Chondrocyte (in vitro differentiated cells): ENCODE measurements at places on chromosomes 1 and 21.

- DNase-seq: no peak
These were observed 9.3 kb downstream of the CBR1 start for GRCh38 chr21:36079010-36079649.

- no peak for DNase-seq
These were observed 57.0 kb upstream of the IGSF5 start for GRCh38 chr21:39688010-39688409.

DNA sequence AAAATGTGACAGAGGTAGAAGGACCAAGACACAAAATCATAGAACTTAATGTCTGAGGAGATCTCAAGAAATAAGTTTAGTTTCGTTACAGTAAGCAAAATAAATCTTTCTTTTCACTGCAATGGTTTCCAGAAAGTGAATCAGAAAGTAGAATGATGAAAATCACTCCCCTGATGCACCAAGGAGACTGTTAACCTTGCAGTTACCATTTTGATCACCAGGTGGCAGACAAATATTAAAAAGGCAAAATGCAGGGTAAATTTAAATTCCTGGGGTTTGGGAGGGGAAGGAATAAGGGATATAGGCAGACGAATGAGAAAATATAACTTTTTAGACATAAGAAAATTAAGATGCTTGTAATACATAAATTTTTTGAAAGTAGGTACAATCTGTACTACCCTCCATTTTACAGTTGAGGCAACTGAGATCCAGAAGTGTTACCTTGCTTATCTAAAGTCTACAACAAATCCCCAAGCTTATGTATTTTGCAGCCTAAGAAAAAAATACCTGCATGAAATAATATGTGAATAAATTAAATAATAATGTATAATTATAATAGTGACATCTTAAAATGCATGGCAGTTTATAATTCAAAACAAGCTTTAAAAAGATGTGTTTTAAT is 253.2 kb downstream of the CRB1 start:
- DNase-seq: no peak

GRCh38 chr1:32963746-32964460 is 706 bp downstream of the RNF19B start:
- no peak for DNase-seq

DNA sequence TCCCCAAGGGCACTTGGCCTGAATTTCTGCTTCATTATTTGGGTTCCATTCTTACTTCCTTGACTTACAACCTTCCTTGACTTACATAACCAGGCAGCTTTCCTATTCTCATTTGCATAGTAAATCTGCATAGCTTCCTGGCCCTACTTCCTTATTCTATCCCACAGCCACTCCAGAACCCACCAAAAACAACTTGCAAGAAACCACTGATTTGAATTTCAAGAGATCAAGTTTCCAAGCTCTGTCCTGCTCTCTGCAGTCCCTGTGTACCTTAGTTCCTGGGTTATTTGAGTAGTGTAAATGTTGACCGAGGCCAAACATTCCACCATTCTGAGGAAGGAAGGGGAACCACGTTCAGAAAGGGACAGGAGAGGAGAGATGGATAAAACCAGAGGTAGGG is 603.3 kb downstream of the PTPRC start:
- no peak for DNase-seq

DNA sequence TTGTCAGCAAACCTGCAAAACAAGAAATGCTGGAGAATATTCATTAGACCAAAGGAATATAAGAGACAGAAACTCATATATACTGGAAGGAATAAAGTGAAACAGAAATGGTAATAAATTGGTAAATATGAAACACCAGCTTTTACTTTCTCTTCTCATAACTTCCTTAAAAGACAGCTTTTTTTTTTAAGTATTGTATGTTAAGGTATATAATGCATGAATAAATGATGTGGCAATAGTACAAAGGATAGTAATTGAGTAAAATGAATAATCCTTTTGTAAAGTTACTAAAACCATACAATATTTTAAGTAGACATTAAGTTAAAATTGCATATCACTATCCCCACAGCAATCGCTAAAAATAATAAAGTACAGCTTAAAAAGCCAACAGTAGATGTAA is 64.8 kb downstream of the TRIM33 start:
- no peak for DNase-seq

DNA sequence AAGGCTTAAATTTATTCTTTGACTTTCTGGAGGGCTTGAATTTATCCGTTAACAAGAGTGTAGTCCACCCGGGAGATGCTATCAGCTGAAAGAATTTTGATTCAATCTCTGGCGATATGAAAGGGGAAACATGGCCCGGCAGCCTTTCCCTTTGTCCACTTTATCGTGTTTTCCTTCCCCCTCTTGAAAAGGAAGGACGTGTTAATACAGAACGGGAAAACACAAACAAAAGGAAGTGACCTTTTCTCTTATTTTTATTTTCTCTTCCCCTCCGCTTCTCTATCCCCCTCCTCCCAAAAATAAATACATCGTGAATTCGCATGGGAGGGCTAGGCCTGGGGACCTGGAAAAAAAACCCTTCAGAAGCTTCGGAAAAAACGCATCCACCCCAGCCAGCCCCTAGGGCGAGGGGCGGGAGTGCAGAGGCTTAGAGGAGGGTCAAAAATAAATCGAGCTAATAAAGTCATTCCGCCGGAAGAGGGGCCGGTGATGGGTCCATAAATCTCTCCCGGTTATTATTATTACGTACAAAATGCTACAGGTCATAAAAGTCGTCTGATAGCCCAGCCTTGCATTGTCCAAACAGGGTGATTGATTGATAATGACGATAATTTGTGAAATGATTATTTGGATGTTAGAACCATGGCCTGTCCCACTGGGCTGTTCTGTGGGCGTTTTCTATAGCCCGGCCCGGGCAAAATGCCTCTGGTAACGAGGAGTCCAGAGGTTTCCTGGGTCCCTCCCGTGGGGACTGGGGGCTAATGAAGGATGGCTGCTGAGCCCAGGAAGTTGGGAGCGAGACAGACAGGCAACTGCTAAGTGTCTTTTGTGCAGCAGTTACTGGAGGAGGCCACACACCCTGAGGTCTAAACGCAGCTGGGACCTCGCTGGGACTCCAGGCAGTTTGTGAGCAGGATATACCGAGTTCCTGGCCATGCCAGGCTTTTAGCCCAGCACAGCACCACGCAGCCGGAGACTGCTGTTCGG is 179.4 kb downstream of the PRDM16 start:
- no peak for DNase-seq

DNA sequence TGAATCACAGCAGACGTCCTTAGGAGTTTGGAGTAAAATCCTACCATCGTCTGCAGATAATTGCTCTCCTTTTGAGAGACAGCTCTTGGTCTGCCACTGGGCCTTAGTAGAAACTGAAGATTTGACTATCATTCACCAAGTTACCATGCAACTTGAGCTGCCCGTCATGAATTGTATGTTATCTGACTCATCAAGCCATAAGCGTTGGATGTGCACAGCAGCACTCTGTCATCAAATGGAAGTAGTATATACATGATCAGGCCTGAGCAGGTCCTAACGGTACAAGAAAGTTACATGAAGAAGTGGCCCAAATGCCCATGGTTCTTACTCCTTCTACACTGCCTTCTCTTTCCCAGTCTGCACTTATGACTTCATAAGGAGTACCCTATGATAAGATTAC is 317.8 kb downstream of the GPATCH2 start:
- no peak for DNase-seq

- no peak for DNase-seq
These were observed 930 bp downstream of the ARHGEF10L start for GRCh38 chr1:17540255-17541001.

DNA sequence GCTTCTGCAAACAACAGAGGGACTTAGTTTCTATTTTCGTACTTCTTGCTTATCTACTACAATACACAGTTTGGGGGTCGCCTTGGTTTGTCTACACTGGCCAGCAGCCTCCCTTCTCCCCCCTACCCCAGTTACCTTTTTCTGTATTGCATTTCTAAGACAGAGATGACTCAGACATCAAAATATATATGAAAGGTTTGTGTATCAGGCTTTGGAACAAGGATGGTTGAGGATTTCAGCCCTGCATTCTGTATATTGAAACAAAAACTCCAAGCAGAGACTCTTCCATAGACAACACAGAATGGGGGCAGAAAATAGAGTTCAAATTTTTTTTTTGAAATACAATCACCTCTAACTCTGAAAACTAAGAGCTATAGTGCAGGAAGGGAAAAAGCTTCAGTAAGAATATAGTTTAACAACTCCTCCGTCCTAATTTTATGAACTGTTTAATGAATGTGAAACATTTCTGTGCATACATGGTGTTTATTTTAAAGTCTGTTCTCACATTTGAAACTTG is 1.9 kb downstream of the SAMD13 start:
- no peak for DNase-seq

DNA sequence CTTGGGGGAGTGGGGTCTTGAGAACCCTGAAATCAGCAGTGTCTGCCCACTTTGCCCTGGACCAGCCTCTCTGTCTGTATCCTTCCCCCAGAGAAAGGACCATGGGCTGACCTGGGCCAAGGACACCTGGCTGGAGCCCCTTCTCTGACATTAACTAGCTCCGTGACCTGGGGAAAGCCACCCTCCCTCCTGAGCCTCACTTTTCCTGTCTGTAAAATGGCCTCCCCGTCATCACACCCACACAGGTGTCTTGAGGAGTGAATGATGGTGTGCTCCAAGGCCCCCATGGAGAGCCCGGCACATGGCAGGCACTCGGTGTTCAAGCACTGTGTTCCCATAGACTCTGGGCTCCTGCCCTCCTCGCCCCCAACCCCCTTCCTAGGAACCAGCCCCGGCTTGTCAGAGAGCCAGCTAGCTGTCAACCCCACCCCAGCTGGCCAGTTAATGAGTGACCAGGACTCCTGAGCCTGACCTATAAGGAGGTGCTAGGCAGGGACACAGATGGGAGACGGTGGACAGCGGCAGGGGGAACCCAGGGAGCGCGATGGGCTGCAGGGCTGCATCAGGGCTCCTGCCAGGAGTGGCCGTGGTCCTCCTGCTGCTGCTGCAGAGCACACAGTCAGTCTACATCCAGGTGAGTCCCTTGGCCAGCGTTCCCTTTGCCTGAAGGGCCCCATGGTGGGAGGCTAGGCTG is at the start of gene GUCA2B:
Gene GUCA2B (plus strand): TSS at position 504 of the 694 bp plus-strand sequence. CDS start 41 bp downstream, at position 545.
- DNase-seq: no peak

- no peak for DNase-seq
These were observed 28.3 kb upstream of the KCNJ15 start for GRCh38 chr21:38228537-38228936.

GRCh38 chr1:236945002-236945401 is 59.2 kb downstream of the MT1HL1 start:
- no peak for DNase-seq

- no peak for DNase-seq
These were observed 250.0 kb upstream of the ADGRL2 start for GRCh38 chr1:81550753-81551152.

DNA sequence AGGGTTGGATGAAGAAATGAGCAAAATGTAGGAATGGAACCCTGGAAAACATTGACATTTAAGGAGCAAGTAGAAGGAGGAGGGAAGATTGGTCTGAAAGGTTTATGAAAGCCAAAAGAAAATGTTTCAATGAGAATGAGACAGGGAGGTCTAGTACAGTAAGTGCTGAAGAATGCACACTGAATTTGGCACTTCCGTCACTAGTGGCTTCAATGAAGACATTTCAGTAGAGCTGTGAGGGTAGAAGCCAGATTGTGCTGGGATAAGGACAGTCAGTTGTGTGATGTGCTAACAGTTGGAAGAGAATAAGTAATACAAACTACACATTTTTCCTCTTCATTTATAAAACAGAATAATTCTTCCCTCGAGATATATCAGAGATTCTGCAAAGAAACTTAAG is 17.1 kb downstream of the THEM4 start:
- DNase-seq: no peak

DNA sequence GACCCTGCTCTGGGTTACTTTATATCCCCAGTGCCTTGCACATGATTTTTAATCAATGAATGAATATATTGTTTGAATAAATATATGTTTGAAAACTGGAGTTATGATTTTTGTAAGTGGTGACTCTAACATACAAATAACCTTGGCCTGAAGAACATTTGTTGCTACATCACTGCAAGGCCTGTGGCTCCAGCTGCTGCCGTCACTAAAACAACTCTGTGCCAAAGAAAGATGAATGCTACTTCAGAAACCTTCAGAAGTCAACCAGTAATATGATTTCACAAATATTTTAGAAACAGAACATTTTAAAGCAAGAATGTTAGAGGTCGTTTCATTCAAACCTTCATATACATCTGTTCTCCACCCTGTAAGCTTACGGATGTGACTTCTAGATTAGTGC is 60.6 kb upstream of the SEC16B start:
- no peak for DNase-seq

DNA sequence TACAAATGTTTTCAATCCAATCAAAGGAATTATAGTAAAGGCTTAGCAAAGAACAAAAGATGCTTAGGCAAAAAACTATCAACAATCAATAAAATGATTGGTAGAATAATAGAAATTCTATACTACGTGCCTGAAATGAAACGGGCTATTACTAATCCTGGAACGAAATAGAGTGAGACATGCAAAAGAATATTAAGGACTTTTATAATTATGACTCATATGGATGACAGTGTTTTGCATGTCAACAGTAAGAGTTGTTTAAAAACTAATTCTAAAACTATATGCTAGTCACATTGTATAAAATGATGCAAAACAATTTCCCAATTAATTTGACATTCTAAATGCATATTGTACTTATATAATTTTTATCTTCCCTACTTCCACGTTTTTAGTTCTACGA is 35.6 kb downstream of the LRRIQ3 start:
- DNase-seq: no peak

DNA sequence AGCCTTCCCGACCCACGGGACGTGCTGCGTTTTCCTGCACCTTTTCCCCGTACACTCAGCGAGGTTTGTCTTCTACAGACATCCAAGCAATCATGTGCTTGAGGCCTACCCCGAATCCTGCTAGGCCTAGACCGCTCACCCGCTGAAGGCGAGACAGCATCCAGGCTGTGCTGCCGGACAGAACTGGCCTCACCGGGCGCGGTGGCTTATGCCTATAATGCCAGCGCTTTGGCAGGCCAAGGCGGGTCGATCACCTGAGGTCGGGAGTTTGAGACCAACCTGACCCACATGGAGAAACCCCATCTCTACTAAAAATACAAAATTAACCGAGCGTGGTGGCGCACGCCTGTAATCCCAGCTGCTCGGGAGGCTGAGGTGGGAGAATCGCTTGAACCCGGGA is 54.1 kb downstream of the ECE1 start:
- DNase-seq: no peak

DNA sequence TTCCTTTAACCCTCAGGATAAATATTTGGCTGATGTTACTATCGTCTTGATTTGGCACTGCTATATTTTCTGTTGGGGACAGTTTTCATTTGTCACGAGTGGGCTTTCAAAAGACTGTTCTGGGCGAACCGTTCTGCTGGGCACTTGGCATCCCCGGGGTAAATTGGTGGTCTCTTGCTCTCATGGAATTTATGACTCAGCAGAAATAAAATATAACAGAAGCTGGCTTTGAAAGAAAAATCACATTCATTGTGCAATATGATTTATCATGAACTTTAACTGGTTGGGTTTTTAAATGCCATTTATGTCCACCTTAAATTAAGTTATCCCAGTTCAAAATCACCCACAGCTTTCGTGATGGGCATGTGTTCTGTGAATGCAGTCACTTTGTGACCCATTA is 147.3 kb downstream of the KAZN start:
- no peak for DNase-seq
